Kidney capillary endothelial cell (primary cell): ENCODE measurements at places on chromosomes 1 and 21.

DNA sequence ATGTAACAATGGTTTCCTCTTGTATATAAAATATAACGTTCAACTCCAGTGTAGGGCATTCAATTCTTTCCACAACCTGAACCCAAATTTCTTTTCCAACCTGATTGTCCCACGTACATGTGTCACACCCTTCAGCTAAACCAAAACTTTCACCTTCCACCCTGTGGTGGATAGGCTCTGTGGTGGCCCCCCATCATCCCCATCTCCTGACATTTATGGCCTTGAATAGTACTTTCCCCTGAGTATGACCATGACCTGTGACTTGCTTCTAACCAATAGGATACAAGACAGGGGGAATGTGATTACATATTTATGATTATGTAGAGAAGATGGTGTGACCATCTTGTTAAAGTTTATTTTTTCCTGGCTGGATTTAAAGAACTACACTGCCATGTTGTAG lies 377.0 kb downstream of the PTPRC start:
- DNase-seq: no peak

DNA sequence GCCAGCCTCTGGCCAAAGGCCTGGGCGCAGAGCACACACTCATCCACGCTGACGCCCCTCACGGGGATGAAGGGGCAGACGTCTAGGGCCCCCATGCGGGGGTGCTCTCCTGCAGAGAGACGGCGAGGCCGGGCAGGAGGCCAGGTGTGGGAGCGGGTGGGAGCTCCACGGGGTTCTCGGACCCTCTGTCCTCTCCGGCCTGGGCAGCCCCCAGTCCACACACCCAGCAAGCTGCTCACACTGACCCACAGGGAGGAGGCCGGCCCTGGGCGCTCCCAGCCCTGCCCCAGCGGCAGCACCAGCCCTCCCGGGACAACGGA lies 2.5 kb downstream of the FTCD start:
- no peak for DNase-seq

GRCh38 chr1:184298440-184299405 lies 88.1 kb upstream of the C1orf21 start:
- no peak for DNase-seq

GRCh38 chr1:76799700-76800099 lies 67.6 kb upstream of the ST6GALNAC5 start:
- no peak for DNase-seq

DNA sequence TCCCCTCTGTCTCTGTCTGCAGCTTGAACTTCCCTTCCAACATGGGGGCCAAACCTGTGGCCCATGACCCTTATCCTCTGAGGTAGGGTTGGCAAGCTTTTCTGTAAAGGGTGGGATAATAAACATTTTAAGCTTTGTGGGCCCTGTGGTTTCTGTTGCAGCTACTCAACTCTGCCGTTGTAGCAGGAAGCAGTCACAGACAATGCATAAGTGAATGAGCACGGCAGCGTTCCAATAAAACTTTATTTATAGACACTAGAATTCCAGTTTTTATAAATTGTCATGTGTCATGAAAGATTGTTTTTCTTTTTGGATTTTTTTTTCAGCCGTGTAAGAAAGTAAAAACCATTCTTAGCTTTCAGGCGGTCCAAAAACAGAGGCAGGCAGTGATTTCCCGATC lies 18.2 kb upstream of the CDK18 start:
- no peak for DNase-seq

DNA sequence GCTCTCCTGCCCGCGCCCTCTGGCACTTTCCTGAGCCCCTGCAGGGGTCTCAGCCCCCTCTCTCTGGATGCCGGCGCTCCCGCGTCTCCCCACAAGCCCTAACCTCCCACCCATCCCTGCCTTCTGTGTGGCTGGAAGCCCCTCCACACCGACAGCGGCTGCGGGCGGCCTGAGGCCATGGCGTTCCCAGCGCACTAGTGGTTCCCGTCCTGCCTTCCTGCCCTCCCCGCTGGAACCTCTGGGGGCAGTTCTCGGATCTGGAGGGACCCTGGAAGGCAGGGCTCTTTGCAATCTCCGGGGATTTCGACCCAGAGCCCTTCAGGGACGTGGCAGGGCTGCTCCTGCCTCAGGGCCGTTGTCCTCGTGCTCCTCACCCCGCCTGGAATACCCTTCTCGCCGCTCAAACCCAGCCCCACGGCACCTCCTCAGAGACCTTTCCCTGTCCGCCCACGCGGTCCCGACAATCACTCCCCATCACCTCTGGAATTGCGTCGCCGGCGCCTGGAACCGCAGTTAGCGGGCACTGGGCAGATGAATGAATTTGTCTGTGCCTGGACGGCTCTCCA lies 493 bp upstream of the ESPN start:
- DNase-seq: no peak

DNA sequence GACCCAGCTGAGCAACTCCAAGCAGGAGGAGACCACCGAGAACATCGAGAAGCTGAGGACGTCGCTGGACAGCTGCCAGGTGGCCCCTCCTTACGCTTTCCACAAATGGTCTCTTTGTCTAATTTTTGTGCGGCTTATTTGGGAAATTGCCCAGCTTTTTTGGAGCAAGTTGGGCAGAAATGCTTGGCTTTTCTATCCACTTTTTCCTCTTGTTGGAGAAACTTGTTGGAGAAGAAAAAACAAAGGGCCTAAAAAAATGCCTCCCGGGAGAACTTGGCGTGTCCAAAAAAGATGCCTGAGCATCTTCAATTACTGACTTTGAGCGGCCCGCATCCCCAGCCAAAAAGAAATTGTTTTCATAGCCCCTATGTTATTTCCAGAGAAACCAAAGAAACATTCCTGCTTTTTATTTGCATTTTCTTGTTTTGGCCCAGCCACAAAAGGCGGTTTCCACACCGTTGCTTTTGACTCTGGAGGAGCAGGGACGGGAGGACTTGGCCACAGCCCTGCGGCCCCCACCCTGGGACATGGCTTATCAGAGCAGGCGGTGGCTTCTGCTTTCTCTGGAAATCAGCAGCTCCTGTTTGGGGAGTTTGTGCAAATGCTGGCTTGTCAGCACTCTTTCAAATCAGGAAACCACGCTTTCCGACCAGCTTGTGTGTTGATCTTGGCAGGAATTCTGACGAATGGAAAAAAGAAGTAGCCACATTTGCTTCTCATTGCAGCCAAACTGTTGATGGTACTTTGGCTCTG lies 81.2 kb upstream of the EFHD2 start:
- DNase-seq: peak; percentile 62

GRCh38 chr1:17831597-17831996 lies 76.5 kb downstream of the ACTL8 start:
- DNase-seq: peak; percentile 7

DNA sequence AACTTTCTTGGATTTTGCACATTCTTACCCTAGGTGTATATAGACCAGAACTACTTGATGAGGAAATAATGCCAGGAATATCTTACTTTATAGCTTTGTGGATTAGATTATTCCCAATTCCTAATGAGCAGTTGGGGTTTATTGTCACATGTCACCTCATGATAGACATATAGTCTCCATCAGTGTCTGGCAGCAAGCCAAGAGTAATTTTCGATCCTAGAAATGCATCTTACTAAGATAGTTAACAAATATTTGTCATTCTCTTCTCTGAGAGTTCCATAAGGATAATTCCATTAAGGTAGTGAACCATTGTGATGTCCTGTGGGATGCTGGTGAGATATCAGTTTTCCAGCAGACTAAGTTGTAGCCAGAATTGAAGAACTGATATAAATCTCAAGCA lies 1282.9 kb upstream of the B3GALT2 start:
- DNase-seq: no peak

- no peak for DNase-seq
Observed at GRCh38 chr1:227071895-227072587, 131.9 kb downstream of the COQ8A start.

DNA sequence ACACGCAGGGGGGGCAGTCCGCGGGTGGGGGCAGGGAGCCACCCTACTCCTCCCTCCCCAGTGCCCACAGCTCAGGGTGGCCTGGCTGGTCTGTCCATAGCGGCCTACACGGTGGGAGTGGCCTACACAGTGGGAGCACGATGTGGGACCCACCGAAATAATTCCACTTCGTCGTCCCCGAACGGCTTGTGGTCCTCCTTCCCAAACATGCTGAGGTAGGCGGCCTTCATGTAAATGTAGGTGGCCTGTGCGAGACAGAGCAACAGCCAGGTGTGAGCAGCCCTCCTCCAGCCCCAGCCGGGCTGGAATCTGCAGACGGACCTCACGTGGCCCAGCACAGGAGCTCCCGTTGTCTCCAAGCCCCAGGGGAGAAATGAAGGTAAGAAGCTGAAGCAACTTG lies 34.4 kb downstream of the TTC39A start:
- DNase-seq: no peak

GRCh38 chr1:173344034-173344743 lies 132.9 kb upstream of the PRDX6 start:
- DNase-seq: no peak

GRCh38 chr21:16554503-16554902 lies 824.7 kb downstream of the USP25 start:
- DNase-seq: no peak

GRCh38 chr1:40553017-40553416 lies 21.6 kb downstream of the ZNF684 start:
- DNase-seq: no peak

GRCh38 chr1:65510961-65511360 lies 90.5 kb downstream of the LEPR start:
- no peak for DNase-seq

- DNase-seq: no peak
Observed at GRCh38 chr21:45364468-45365185, 40.3 kb upstream of the COL18A1 start.

- no peak for DNase-seq
Observed at GRCh38 chr21:41451753-41452676, 26.0 kb downstream of the MX1 start.

- DNase-seq: no peak
Observed at GRCh38 chr1:244952940-244953339, 88.6 kb upstream of the HNRNPU start.

DNA sequence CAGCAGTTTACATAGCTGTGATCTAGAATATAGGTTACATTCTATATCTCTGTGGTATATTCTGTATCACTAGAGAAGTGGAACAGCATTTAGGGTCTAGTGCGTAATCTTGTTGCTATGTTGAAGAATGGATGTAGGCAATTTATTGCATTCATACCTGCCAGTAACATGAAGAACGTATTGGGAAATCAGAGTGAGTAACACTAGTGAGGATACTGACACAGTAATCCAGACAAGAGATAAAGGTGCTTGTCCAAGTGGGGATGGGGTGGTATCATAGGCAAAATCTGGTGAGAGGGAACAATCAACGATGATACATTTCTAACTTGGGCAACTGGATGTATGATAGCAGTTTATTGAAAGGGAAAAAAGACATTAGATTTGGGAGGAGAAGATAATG lies 9.8 kb downstream of the PPP2R5A start:
- no peak for DNase-seq

DNA sequence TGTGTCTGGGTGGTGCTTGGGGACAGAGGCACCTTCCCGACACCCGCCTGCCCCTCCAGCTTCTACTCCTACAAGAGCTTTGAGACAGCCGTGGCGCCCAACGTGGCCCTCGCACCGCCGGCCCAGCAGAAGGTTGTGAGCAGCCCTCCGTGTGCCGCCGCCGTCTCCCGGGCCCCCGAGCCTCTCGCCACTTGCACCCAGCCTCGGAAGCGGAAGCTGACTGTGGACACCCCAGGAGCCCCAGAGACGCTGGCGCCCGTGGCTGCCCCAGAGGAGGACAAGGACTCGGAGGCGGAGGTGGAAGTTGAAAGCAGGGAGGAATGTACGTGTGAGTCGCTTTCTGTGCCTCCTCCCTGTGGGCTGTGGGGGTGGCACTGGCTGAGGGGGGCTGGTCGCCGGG lies 75.7 kb downstream of the SKI start:
- no peak for DNase-seq

GRCh38 chr1:41400225-41400624 lies 39.0 kb downstream of the FOXO6 start:
- no peak for DNase-seq

- no peak for DNase-seq
Observed at GRCh38 chr1:82264802-82265201, 464.1 kb downstream of the ADGRL2 start.

DNA sequence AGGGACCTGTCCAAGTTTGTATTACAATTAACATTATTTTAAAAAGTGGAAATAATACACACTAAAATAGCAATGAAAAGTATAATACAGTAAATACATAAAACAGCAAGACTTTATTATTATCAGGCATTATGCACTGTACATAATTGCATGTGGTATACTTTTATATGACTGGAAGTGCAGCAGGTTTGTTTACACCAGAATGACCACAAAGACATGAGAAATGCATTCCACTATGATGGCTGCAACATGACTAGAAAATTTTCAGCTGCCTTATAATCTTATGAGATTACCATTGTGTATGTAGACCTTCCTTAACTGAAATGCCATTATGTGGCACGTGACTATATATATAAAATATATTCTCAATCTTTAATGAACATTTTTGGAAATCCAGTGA lies 1699.6 kb downstream of the KCNT2 start:
- no peak for DNase-seq

DNA sequence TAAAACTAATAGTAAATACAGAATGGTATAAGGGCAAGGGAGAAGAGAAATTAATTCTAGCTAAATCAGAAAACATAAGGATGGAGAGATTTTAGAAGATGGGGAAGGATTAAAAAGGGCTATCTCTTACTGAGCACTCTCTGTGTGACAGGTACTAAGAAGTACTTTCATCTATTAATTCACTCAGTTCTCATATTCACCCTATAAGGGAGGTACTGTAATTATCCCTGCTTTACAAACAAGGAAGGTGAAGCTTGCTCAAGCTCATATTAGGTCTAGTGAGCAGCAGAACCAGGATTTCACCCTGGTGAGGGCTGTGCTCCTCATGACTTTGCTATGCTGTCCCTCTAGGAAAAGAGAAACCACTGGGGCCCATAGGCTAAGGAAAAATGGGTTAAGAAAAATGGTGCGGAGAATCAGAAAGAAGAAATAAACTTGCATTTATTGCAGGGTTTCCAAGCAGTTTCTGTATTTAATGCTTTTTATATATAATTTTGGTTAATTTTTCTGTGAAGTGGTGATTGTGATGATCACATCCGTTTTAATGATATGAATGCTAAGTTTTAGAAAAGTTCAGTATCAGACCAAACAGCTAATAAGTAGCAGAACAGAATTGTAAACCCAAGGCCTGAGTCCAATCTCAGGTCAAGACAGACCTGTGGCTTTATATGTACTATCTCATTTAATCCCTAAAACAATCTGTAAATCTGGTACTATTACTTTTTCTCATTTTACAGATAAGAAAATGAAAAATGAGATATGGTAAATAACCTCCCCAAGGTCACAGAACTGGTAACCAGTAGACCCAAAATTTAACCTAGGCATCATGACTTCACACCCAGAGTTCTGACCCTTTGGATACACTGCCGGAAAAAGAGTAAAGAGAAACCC lies 1.7 kb downstream of the PCNX2 start:
- DNase-seq: no peak
